CD4-positive, alpha-beta T cell (primary cell): ENCODE measurements at places on chromosomes 7 and 10. TPM values are rescaled to one million over a fixed set of nuclear protein-coding genes. Genes with fewer than 3 reads are reported as not detected.

Gene IDI2
- total RNA-seq = not detected

Gene TUBAL3
- total RNA-seq = not detected

- H3K4me3 ChIP-seq = no peak overlapping the region
- no peaks in the 10 kb centered on the region for H3K36me3 ChIP-seq
Observed at GRCh38 chr10:64508029-64508661, 986.9 kb downstream of the REEP3 start.

DNA sequence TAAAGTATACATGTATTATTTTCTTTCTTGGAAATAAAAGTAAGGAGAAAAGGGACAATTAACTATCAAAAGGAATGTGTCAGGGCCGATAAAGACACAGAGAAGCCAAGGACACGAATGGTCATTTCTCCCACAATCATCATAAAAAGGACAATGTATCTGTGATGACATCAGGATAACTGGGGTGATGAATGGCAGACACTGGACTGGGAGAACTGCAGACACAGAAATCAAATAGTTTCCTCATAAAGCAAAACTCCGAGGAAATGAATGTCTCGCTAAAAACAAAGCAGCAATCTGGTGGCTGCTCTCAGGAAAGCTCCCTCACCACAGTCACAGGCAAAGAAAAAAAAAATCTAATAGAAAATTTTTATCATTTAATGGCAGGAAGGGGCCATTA lies 69.3 kb upstream of the NPY start:
- H3K27ac ChIP-seq = no peak overlapping the region
- H3K4me3 ChIP-seq = no peak overlapping the region
- no peaks in the 10 kb centered on the region for H3K36me3 ChIP-seq
- H3K27me3 ChIP-seq = no peaks in the 10 kb centered on the region

Gene ZFYVE27
- 60.6 TPM for total RNA-seq

Gene CROT
- total RNA-seq = 8.6 TPM

DNA sequence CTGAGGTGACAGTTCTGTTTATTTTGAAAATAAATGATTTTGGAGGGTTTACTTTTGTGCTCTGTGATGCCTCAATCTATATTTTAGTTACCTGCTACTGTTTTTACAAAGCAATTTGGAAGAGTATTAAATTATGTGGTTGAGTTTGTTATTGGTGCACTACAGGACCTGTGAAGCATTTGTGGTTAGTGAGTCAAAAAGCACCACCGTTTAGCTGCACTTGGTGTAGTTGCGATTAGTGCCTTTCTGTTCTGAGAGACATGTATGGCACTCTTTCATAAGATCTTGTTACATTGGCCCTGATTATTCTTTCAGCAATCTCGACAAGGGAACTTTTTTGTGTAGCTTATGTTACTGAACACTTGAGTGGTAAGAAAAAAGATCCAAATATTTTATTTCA lies 132.2 kb downstream of the BBS9 start:
- H3K4me3 ChIP-seq = no peak overlapping the region
- no peaks in the 10 kb centered on the region for H3K36me3 ChIP-seq
- no peaks in the 10 kb centered on the region for H3K4me1 ChIP-seq
- DNase-seq = no peak
